ENCODE measurements at places on chromosomes 3 and 15. TPM values are rescaled to one million over a fixed set of nuclear protein-coding genes. Genes with fewer than 3 reads are reported as not detected.
A peak's percentile ranks its signal among the peaks of the same experiment; 100 is the strongest.

The EXOG gene
- 4.1 TPM for total RNA-seq

DNA sequence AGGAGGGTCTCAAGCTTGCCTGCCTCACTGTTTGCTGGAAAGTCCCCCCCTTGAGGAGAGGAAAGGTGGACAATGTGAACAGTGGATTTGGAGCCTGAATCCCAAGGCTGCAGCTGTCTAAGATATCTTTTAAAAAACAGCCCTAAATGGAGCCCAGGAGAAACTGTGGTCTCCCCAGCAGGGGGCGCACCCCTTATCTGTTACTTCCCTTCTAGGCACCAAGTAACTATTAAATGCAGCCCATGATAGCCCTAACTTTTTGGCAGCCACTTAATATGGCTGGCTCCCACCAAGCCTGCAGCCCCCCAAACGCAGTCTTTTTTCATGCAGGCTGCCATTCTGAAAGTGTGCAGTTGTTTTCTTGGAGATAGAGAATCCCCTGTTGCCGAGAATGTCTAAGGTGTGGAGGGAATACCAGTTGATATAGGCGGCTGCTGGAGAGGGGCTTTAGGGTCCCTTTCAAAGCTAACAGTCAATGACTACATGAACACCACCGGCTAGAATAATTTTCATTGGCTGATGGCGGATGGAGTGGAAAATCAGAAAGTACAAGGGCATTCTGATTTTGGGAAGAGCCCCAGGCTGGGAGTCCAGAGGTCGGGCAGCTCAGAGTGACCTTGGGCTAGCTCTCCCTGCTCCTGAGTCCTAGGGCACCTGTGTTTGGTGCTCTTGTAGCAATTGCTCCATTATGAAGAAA is 1.3 kb downstream of the RHCG start:
- DNase-seq, result no peak

The ARPIN gene
- total RNA-seq, result 29.7 TPM

- DNase-seq, result no peak
Observed at GRCh38 chr15:62432702-62433398, 267.8 kb upstream of the C2CD4B start.

DNA sequence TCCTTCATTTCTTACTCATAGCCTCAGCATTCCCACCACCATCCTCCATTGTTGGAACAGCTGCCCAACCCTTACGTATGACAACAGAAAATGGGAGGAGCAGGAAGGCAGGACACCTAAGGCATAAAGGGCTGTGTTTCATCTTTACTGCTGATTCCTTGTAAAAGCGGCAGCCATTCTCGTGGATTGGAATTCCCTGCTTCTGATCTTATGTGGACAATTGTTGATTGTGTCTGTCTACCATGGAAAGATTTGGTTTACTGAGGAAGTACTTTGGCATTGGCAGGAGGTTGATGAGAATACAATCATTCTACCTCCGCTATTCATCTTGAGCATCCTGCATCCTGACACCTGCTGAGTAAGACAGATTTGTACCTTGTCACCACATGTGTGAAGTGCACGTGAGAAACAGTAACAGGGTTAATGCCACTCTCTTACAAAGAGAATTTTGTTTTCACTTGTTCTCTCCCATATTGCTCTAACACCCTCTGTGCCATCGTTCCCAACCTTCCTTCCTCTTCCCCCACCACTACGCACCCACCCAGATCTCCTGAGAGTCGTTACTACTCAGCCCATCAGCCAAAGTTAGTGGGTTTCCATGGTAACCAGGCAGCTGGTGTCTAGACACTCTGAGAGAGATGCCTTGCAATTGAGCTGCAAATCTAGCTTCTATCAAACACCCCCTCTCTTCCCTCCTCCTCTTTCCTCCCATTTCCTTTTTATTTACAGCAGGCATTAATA is 75.7 kb downstream of the GAP43 start:
- DNase-seq, result no peak

The SLC22A13 gene
- 0.42 TPM for total RNA-seq

The RASGRP1 gene
- total RNA-seq, result 0.60 TPM

DNA sequence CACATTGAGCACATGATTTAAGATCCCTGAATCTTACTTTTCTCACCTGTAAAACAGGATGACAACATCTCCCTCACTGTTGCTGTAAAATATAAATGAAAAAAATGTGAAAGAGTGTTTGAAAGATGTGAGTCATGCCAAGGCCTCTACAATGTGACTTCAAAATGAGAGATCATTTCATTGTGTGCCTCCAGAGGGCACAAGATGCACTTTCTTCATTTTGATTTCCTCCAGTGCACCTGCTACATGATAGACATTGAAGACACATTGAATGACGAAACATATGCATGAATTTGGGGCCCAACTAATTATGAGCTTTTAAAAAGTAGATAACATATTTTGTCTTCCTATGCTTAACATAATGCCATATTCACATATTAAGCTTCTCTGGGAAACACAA is 170.3 kb downstream of the MOBP start:
- no peak for DNase-seq

The DUOXA1 gene
- total RNA-seq, result 0.17 TPM

DNA sequence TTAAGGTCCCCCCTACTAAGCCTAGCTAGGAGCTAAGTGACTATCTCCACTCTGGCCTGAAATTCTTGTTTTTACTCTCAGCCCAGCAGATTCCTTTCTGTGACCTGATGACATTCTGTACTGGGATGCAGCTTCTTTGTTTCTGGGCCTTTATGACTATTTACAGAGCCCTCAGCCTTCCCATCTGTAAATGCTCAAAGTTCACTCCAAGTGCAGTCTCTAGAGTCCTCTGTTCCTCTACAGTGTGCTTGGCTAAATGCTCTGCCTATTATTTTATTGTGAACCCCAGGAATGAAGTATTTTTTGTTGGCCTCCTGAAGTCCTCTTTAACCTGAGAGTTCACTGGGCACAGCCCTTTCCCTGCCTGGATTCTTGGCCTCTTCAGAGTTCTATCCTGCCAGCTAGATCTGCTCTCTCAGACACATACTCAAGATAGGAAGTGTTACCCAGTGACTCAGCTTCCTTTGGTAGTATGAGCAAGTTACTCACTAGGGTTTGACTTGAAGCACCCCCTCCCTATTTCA is 278.1 kb upstream of the P2RY1 start:
- DNase-seq, result no peak

DNA sequence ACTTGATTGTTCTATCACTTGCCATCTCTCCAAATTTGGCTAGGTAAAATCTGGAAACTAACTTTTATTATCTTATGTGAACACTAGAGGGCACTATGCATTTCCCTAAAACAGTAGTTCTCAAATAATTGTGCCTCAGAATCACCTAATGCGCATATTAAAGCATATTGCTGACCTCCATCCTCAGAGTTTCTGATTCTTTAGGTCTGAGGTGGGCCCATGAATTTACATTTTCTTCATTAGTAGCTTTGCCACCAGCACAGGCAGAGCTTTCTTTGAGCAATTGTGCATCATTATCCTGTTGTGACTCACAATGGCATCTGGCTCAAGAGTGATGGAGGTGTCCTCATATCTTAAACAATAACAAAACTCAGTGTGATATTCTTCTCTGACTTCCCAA is 17.5 kb upstream of the BCHE start:
- DNase-seq, result no peak

DNA sequence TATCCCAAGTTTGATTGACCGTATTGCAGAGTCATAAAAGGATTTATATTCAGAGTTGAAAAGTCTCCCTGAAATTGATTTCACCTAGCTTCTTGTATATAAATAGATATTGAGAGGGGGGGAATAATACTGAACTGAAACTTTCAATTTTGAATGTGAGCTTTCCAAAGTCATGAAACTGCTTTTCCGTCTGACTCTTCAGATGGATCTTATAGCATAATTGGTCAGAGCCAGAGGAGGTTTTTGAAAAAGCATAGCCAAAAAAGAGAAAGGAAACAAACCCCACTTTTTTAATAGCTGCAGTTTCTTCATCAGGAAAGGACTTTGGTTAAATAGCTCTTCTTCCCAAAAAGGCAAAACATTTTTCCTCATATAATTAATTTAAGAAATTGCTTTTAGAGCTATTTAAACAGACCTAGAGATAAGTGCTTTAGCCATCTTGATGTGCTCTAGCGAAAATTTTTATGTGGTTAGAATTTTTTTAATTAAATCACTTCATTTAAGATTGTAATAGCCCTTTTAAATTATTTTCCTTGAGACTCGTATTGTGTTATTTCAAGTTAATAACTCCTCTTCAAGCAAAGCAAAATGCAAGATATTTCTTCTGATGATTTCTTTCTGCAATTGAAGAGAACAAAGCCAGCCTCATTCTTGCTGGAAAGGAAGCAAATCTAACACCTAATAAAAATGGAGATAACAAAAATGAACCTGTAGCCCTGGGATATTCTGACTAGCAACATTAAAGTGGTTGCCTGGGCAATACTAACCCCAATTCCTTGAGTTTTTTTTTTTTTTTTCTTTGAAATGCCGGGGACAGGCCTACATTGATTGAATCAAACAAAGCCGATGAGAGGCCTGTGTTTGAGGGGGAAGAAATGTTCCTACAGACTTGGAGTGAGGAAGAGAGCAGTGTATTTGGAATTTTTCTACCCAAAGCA is 173.6 kb downstream of the PTPRG start:
- DNase-seq, result no peak

The SCAPER gene
- total RNA-seq, result 13.8 TPM

- no peak for DNase-seq
Observed at GRCh38 chr15:101406526-101407195, 82.8 kb downstream of the PCSK6 start.

The SPATA16 gene
- total RNA-seq, result not detected

GRCh38 chr3:181403876-181404660 is 307.7 kb upstream of the SOX2 start:
- no peak for DNase-seq

DNA sequence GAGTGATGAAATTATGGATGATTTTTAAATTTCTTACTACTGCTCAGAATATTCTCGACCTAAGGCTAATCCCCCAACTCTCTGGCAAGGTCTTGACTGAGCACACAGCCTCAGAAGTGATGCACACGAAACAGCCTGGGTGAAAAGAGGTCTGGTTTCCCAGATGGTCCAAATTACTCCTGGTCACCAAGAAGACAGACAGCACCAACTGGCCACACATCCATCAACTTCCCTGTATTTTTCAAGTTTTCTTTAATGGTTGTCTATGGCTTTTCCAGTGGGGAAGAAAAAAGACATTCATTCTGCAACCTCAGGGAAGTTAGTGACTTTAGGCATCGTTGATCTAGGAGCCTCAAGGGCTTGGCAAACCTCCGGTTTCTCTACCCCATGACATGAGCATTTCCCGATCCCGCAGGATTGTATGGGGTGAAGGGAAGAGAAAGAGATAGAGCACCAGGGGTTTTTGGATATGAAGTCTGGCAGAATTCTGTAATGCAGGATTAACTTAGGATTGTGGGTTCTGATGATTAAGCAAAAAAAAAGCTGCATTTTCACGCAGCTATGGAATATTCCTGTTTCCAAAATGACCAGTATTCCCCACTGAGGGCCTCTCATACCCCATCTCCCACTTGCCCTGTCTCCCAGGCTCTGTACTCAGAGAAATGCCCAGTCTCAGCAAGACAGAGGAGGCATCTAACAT is 62.2 kb downstream of the UMPS start:
- no peak for DNase-seq

DNA sequence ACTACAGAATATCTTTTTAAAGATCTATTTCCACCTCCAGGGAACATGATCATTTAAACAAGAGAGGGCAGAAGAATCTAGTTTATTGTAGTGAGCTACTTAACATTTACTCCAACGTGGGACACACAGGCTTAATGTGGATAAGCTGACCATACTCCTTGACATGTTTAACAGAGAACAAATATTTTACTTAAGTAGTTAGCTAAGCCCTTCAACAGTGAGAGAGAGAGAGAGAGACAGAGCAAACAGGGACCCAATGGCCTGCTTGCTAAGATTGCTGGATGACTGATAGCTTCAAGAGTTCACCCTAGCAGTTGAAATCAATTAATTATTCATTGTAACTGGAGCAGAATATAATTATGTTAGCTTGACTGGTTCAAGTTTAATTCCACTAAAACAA is 158.6 kb downstream of the ADAM10 start:
- DNase-seq, result no peak

GRCh38 chr3:49244581-49245205 is 32.3 kb downstream of the C3orf62 start:
- DNase-seq, result no peak

The IQCF5 gene
- total RNA-seq, result not detected

The NDUFAF3 gene
- 33.8 TPM for total RNA-seq

- DNase-seq, result no peak
Observed at GRCh38 chr3:47413751-47414150, 32.9 kb downstream of the PTPN23 start.

DNA sequence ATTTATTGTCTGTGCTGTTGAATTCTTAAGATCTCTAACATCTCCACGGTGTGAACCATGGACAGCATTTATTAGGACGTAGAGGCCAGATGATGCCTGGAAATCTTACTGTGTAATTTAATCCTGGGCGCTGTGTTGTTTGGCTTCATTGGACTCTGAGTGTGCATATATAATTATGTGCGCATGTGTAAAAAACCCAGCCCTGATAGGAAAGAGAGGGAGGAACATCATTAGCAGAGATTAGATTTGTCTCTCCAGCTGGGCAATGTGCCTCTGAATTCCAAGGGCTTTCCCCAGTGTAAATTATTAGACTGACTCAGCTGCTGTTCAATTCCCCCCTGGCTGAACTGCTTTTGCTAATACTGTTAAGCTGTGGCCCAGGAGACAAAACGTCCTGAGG is 39.6 kb downstream of the MAP3K13 start:
- peak; percentile 35 for DNase-seq

The MORC1 gene
- total RNA-seq, result not detected

The NDUFB4 gene
- 51.0 TPM for total RNA-seq

DNA sequence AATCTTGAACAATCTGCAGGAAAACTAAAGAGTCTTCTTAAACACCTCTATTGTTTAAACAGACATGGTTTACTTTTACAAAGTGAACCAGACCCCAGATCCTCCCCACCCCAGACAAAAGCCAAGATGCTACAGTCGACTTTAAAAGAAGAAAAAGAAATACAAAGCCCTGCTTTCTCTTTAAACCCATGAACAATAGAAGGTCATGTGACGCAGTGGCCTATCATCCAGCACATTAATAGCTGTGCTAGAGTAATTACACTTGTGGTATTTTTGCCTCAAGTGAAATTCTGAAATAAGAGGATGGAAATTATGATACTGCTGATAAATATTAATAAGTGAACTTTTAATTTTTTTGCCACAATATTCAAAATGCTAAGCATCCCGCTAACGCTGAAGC is 613.4 kb downstream of the FOXP1 start:
- DNase-seq, result no peak

All from pancreas (tissue), 10 donors.